ENCODE measurements at places on chromosomes 1 and 21.

DNA sequence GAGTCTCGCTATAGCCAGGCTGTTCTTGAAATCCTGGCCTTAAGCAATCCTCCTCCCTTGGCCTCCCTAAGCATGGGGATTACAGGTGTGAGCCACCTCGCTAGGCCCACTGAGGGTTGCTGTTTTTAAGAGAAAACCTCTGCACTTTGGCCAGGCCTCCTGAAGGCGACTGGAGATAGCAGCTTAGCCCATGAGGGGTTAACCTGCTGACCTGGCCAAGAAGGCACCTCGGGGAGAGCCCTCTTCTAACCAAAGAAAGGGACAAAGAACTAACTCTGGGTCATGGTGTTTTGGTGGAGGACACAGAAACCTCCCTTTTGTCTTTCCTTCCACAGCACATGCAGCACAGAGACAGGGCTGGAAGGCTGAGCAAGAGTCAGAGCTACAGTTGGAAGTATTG lies 17.7 kb upstream of the KNCN start:
- no peak for DNase-seq

DNA sequence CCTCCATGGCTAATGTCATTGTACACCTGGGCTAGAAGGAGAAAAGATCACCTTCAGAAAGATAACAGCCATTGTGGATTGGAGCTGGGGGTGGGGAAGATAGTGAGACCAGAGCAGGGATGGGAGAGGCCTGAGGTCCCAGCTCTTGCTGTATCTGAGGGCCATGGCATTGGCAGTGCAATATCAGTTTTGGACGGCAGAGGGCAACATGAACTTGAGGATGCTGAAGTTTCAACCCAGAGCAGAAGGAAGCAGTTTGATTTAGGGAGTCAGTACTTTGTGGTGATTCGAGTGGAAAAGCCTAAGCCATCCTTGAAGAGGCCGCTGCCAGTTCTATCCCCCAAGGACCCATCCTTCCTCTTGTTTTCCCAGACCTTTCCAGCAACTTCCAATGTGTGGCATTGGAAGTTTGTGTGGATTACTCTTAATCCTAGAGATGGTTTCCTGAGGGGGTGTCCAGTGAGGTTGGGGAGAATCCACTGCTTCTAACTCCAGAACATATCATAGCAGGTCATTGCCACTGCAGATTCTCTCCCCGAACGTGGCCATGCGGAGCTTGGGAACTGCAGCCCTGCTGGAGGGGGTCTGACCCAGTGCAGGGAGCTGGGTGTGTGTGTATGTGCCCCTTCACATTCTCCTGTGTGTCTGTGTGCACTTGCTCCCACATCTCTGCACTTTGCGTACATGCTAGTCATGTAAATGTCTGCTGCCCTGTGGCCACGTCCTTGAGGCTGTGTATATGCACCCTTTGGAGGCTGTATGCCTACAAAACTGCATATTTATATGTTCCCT lies 24.1 kb downstream of the SLC26A9 start:
- peak; percentile 66 for DNase-seq

- no peak for DNase-seq
Measured at GRCh38 chr1:17440074-17440826, 773 bp upstream of the RCC2 start.

- DNase-seq = peak; percentile 13
Measured at GRCh38 chr1:174258148-174258550, 98.8 kb downstream of the RABGAP1L start.

Data from smooth muscle cell of the brain vasculature (primary cell).